ENCODE measurements at places on chromosomes 3 and 15.
A peak's percentile ranks its signal among the peaks of the same experiment; 100 is the strongest.

DNA sequence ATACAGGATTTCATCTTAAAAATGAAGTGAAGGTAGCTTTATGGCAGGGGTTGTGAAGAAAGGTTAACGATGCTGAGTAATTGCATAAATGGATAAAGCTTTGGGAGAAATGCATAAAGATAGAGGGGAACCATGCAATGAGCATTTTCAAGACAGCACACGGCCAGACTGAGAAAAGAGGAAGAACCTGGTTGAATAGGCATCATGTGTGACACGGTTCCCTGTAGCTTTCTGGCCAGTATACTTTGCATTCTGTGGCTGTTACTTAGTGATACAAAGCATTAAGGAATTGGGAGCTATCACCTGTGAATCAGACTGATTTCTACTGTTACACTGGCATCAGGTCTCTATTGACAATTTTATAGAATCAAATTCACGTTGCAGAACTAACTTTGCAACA is 33.3 kb downstream of the NR2C2 start:
- peaks cover 8% of the 10 kb centered on the region for H3K36me3 ChIP-seq
- H3K27me3 ChIP-seq: no peaks in the 10 kb centered on the region
- no peak for DNase-seq
- no peaks in the 10 kb centered on the region for H3K4me1 ChIP-seq
- H3K27ac ChIP-seq: no peak overlapping the region

GRCh38 chr3:63538919-63539318 is 113.6 kb upstream of the SNTN start:
- H3K4me1 ChIP-seq: no peaks in the 10 kb centered on the region
- no peak overlapping the region for H3K4me3 ChIP-seq
- H3K36me3 ChIP-seq: no peaks in the 10 kb centered on the region
- no peaks in the 10 kb centered on the region for H3K27me3 ChIP-seq

DNA sequence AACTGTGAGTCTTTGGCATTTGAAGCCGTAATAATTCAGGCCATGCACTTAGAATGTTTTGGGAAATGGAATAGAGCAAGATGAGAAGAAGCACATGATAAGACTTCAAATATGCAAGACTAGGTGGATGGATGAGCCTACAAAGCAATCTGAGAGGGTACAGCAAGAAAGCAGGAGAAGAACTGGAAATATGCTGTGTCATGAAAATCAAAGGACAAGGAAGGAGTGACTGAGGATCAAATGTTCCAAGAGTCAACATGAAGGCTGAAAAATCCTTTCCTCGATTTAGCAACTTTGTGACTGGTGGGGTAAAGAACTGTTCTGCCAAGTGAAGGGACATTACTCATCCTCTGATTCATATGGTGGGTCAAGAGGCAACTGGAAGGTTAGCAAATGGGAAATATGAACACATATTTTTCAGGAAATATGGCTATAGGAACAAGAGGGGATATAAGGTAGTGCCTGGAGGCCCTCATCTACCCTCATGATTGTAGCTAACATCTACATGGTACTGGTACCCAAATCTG is 803.7 kb upstream of the ARRDC4 start:
- no peaks in the 10 kb centered on the region for H3K4me1 ChIP-seq
- H3K27ac ChIP-seq: no peak overlapping the region
- no peak for DNase-seq

DNA sequence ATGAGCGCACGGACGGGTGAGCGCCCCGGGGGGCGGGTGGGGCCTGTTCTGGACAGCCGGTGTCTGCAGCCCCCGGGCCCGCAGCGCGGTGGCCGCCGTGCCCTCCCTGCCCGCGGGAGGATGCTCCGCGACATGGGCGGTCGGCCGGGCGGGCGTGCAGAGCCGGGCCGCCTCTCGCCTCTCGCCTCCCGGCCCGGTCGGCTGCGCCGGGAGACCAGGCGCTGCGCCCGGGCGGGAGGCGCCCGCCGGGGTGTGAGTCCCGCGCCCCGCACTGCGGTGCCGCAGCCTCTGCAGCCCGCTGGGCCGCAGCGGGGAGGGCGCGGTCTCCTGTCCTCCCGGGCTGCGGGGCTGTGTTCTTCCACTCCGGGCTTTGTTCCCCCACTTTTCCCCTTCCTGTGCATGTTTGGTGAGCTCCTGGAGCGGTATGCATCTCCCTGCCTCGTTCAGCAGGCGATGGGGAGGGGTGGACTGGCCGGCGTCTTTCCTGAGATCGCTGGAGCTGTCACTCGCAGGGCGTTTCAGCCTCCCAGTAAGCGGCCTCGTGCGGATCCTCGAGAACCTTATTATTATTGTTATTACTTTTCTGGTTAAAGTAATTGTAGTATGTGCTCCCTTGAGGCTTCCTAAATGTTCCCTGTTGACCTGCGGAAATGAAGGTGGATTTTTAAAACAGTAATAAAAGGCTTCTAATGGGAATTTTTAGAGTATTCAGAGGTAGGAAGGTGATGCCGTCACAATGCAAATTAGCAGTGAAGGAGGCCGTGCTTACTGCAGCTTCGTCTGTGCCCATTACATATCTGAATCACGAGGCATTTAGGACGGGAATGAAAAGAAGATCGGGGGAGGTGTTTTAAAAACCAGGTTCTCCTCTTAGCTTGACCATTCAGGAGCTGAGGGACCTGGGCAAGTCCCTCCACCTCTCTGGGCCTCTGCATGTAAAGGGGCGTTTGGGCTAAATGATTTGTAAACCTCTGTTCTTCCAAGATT is 593 bp downstream of the TMOD2 start:
- no peaks in the 10 kb centered on the region for H3K4me1 ChIP-seq
- no peak overlapping the region for H3K27ac ChIP-seq
- peak overlapping the region; percentile 94 for H3K4me3 ChIP-seq
- H3K36me3 ChIP-seq: no peaks in the 10 kb centered on the region
- peaks cover 9% of the 10 kb centered on the region for H3K27me3 ChIP-seq

DNA sequence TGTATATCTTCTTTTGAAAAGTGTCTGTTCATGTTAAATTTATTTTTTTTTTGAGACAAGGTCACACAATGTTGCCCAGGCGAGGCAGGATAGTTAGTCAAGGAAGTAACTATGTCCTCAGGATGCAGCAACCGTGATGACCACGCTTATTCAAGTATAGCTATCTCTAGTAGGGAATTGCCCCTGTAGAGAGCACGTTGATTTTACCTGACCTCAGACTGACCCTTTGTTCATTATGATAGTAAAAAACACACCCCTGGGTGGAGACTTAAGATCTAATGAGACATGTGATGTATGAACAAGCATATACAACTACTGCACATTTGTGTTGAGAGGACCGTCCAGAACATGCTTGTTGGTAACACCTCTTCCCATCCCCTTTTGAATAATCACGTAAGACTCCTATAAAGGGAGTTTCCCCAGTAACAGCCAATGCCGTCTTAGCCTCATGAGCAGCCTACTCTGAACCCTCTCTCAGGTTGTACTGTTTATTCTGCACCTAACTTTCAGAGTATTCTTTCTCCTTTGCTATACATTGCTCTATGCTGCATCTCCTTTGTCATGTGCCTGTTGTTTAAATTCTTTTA is 32.9 kb downstream of the ZNF621 start:
- H3K4me1 ChIP-seq: no peaks in the 10 kb centered on the region
- H3K27me3 ChIP-seq: no peaks in the 10 kb centered on the region
- H3K27ac ChIP-seq: no peak overlapping the region
- no peaks in the 10 kb centered on the region for H3K36me3 ChIP-seq
- H3K4me3 ChIP-seq: no peak overlapping the region
- no peak for DNase-seq

- no peak overlapping the region for H3K4me3 ChIP-seq
- H3K27ac ChIP-seq: no peak overlapping the region
- peaks cover 15% of the 10 kb centered on the region for H3K4me1 ChIP-seq
- no peak for DNase-seq
- peaks cover 18% of the 10 kb centered on the region for H3K36me3 ChIP-seq
These were observed 100.0 kb downstream of the PCCB start for GRCh38 chr3:136350132-136350531.

GRCh38 chr3:51673802-51674654 is 3.0 kb downstream of the TEX264 start:
- no peak overlapping the region for H3K4me3 ChIP-seq
- peak overlapping the region; percentile 45 for H3K27ac ChIP-seq
- peak; percentile 34 for DNase-seq

GRCh38 chr3:113437411-113437810 is 3.9 kb downstream of the CFAP44 start:
- no peak overlapping the region for H3K27ac ChIP-seq
- no peaks in the 10 kb centered on the region for H3K27me3 ChIP-seq
- peaks cover 5% of the 10 kb centered on the region for H3K36me3 ChIP-seq
- DNase-seq: no peak
- no peak overlapping the region for H3K4me3 ChIP-seq

GRCh38 chr3:49803465-49804140 is 542 bp downstream of the INKA1 start:
- peak overlapping the region; percentile 65 for H3K4me3 ChIP-seq
- H3K4me1 ChIP-seq: peaks cover 16% of the 10 kb centered on the region
- no peaks in the 10 kb centered on the region for H3K27me3 ChIP-seq

DNA sequence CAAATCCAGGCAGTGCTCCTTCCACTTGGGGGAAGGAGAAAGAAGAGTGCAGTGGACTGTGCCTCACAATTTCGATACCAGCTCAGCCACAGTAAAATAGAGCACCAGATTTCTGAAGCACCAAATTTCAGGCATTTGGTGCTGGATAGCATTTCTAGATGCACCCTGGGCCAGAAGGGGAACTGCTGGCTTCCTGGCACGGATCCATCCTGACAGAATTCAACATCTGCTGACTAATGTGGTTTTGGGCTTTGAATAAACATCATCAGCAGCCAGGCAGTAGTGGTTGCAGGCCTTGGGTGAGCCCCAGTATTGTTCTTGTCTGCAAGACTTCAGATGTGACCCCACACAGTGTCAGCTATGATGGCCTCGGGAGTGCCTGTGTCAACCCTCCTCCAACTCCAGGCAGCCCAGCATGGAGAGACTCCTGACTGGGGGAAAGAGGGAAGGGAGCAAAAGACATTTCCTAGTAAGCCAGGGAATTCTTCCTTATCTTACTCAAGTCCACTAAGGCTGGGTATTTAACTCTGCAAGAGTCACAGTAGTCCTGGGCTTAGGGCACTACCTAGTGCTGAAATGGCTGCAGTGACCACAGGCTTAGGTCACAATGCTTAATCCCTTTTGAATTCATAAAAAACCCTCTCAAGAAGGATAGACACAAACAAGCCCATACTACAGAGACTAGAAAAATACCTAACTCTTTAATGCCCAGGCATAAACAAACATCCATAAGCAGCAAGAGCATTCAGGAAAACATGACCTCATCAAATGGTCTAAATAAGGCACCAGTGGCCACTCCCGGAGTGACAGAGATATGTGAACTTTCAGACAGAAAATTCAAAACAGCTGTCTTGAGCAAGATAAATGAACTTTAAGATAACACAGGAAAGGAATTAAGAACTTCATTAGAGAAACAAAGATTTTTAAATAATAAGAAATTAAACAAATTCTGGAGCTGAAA is 74.7 kb downstream of the SPATA16 start:
- no peaks in the 10 kb centered on the region for H3K27me3 ChIP-seq
- no peak for DNase-seq
- no peaks in the 10 kb centered on the region for H3K4me1 ChIP-seq
- no peak overlapping the region for H3K27ac ChIP-seq
- no peak overlapping the region for H3K4me3 ChIP-seq

GRCh38 chr3:39146611-39147591 is 6.5 kb downstream of the CSRNP1 start:
- peak overlapping the region; percentile 98 for H3K27ac ChIP-seq
- H3K4me3 ChIP-seq: no peak overlapping the region
- peak; percentile 95 for DNase-seq
- peaks cover 44% of the 10 kb centered on the region for H3K36me3 ChIP-seq

DNA sequence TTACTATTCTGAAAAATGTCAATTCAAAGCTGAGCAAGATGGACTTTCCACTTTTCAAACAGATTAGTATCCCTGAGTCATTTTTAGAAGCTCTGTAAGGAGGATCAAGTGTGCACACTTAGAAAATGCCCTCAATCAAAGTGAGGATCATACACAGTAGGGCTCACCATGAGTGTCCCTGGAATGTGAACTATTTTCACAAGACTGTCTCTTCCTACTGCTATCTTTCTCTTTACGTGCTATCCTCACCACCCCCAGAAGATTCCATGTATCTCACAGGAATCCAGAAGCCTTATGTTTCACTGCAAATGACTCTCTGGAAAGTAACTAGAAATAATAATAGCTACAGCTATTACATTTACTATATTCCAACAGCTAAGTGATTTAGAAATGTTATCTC is 349.9 kb upstream of the TGFBR2 start:
- H3K4me1 ChIP-seq: no peaks in the 10 kb centered on the region
- no peak overlapping the region for H3K27ac ChIP-seq
- H3K4me3 ChIP-seq: no peak overlapping the region
- no peak for DNase-seq

DNA sequence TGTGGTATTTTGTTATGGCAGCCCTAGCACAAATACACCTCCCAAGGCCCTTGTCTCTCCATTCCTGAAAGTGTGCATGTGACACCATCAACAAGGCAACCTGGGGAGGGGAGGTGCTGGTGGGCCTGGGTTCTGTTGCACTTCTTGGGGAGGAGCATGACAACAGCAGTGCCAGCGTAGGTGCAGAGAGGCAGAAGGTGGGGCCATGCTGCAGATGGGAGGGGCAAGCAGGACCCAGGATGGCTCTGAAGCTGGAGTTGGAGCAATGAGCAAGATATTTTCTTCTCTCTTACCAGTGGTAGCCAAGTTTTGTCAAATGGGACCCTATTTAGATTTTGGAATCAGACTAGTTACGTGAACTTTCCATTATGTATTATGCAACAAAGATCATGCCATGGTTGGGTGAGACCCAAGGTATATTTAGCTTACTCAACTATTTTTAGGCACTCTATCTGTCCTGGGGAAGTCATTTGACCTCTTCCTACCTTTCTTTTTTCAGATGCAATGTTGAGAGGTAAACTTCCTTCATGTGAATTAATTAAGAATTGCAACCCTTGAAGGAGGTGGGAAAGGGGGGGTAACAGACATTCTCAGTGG is 3.4 kb downstream of the FYCO1 start:
- DNase-seq: no peak
- H3K27me3 ChIP-seq: no peaks in the 10 kb centered on the region

DNA sequence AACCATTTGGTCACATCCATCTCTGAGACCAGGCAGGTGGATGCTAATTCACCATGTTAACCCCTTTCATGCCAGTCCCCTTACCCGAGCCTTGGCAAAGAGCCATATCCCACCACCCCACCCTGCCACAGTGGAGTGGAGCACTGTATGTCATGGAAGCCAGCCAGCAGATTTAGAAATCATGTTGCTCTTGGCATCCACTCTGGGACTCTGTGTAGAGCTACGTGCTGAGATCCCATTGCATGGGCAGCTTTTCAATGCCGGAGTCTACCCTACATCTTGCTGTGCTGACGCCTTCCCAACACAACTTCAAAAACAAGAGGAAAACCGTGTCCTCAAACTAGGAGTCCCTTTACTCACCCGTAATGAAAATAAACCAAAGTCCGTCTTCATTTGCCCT is 131.0 kb downstream of the NTRK3 start:
- peaks cover 25% of the 10 kb centered on the region for H3K27me3 ChIP-seq
- DNase-seq: no peak
- no peaks in the 10 kb centered on the region for H3K36me3 ChIP-seq
- no peaks in the 10 kb centered on the region for H3K4me1 ChIP-seq
- H3K4me3 ChIP-seq: no peak overlapping the region

Measured in RWPE2 (cell line).